ENCODE measurements at places on chromosomes 3 and 15.

DNA sequence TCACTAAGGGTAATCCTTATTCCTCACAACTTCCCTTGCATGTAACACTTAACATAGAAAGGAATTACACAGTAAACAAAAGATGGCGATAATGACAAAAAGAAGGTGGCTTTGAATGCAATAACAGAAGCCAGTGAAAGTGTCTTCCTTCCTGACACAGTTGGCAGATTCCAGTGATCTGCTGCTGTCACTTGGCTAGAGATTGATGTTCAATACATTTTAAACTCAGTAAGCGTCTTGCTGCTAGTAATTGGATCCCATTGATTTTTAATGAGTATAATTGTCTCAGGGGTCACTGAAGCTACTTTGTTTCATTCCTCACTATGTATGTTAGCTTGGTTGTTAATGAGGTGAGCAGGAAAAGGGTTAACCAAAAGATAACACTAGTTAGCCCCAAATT lies 692.7 kb downstream of the NTRK3 start:
- no peak for DNase-seq

- no peak for DNase-seq
These were observed 24.0 kb upstream of the TMCC1 start for GRCh38 chr3:129917423-129918007.

GRCh38 chr15:101112336-101113113 lies 139.3 kb downstream of the CHSY1 start:
- no peak for DNase-seq

- DNase-seq = no peak
These were observed 192.8 kb upstream of the RORA start for GRCh38 chr15:61421938-61422337.

DNA sequence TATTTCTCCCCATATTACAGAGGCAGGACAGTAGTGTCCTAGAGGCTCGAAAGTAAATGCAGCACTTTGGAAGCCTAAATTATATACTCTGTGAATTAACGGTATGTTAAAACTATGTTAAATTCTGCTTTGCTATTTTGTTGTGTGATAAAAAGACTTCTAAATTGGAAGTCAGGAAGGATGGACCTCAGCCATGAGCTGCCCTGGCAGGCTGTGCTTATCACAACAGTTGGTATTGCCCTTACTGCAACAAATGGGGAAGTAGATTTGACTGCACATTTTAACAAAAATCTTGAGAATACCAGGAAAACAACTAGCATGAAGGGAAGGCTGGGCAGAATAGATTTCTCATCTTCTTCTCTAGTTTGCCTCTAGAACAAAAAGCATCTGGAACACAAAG lies 706.6 kb downstream of the SI start:
- no peak for DNase-seq

- no peak for DNase-seq
These were observed 89.7 kb upstream of the PROK2 start for GRCh38 chr3:71874618-71875017.

- no peak for DNase-seq
These were observed 3.9 kb upstream of the CXCR6 start for GRCh38 chr3:45939341-45939771.

DNA sequence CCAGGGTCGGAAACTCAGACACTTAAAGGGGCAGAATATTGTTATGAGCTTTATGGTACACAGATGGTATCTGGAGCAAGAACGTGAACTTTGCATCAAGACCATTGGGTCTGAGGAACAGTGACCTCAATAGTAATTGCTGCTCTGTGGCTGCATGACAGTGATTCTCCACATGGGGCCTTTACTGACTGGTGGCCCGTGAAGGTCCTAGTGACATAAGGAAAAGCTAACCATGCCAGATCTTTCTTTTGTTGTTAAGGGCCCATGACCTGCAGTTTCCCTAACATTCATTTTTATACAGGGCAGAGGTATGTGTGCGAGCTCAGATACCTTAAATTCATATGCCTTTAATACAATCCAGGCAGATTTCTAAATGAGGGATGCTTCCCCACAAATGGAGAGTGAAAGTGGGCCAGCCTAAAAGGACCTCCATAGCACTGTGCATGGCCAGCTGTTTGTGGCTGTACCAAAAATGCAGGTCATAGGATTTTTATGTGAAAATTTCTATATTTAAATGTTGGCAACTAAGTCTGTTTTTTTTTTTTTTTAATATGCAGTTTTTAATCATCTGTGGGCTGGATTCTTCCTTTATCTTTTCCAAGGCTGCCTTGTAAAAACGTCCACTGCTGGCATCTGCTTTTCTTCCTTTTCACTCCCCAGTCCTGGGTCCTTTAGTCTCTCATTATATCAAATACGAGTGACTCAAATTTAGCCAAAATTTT lies 188.0 kb upstream of the IL12A start:
- DNase-seq = no peak

- no peak for DNase-seq
These were observed 127.7 kb downstream of the IL1RAP start for GRCh38 chr3:190641564-190641963.

DNA sequence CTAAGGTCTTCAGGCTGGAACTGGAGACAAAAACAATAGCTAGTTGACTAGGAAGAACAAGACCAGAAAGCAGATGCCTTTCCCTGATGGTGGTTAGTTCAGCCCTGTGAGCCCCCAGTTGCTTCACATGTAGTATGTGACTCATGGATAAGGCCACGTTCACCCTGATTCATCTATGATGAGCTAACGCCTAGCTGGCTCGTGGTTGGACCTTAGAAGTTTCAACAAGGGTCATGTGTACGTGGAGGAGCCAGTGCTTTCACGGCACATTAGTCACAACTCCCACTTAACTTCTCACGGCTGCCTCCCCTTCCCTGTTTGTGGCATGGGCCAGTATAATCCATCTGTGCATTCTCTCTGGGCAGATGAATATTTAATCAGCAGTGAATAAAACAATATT lies 20.6 kb downstream of the COL8A1 start:
- DNase-seq = no peak

DNA sequence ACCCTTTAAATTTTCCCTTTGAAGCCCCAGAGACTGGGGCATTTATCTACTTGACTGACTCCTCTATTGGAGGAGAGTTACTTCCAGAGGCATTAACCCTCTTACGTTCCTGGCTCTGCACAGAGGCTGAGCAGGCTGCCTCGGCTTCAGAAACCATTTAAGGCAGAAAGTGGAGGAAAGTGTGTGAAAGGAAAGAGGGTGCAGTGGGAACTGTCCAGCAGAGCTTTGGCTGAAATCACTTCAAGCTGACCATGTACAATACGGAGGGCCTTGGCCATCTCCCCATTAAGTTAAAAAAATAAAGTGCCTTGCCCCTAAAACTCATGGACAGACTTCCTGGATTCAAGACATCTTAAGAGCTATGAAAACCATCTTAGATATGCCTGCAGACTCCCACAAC lies 238.7 kb downstream of the SV2B start:
- DNase-seq = no peak

DNA sequence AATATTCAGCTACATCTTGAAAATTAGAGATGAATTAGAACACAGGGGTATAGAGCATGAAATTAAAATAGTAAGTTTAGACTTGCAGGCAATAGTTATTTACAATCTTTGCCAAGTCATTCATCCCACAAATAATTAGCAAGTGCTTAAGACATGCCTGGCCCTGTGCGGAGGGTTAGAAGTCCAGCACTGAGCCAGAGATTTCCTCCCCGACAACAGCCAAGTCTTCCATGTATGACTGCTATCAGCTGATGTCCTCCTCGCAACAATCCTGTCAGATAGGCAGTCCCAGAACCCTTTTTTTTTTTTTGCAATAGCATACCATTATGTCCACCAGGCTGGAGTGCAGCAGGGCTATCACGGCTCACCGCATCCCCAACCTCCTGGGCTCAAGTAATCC lies 14.6 kb downstream of the SIN3A start:
- no peak for DNase-seq

DNA sequence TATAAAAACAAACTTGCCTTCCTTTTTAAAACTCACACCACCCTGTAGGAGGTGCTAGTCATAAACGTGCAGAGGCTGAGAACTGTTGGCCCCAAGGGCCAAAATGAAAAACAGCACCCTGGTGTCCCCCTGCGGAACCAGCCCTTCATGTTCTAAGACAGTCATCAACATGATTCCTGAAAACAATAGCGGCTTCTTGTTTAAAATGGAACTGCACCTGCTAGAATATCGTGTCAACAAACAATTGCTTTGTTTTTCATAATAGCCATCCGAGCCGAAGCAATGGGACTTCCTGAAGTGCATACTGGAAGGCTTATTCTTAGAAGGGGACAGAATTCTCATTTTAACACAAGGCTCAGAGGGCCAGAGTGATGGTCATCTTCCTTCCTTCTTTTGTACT lies 43.7 kb downstream of the MECOM start:
- DNase-seq = no peak

DNA sequence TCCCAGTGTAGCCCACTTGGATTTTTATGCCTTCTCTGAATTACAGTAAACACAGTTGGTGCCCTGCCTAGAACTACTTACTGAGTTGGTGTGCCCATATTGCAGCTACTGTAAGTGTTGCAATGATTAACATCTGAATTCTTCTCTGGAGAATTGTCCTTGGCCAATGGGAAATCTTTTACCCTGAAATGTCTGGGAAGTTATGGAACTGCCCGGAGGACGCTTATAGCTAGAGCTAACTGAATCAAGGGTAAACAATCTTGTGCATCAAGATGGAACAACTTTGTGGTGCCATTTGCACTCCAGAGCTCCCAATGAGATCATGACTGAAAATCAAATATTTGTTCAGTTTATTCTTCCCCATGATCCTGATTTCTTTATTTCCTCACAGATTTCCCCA lies 246.7 kb upstream of the CBLB start:
- DNase-seq = no peak

DNA sequence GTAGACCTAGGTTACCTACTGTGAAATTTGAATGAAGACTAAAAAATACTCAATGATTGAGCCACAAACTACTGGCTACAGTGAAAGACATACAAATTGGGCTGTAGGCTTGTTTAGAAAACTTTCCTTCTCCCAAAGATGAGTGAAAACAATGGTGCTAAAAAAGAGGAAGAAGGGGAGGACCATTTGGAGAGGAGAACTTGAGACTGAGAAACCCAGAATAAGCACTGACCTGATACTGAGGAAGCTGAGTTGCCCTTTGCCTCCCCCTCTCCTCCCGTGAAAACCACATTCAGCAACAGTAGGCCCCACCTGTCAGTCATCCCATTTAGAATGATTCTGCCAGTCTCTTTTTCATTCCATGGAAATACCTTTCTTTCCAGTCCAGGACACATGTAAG lies 484.0 kb upstream of the TGFBR2 start:
- DNase-seq = no peak

DNA sequence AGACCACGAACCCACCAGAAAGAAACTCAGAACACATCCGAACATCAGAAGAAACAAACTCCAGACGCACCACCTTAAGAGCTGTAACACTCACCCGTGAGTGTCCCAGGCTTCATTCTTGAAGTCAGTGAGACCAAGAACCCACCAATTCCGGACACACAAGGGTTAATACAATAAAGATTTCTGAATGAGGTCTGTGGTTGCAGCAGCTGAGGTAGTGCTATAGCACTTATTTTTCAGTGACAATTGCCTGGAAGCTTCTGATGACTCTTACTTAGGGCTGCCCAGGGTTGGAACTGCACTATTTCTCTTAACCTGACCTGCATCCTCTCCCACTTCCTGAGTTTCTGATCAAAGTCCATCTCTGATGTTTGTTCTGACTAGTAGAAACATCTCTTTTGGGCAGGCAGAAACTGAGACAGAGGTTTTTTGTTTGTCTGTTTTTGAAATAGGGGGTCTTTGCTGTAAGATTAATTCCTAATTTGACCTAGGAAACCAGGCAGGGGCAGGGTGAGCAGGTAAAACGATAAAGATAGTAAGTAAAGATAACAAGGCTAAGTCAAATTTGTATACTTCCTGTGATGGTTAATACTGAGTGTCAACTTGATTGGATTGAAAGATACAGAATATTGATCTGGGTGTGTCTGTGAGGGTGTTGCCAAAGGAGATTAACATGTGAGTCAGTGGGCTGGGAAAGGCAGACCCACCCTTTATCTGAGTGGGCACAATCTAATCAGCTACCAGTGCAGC lies 169.1 kb downstream of the GAP43 start:
- DNase-seq = no peak

DNA sequence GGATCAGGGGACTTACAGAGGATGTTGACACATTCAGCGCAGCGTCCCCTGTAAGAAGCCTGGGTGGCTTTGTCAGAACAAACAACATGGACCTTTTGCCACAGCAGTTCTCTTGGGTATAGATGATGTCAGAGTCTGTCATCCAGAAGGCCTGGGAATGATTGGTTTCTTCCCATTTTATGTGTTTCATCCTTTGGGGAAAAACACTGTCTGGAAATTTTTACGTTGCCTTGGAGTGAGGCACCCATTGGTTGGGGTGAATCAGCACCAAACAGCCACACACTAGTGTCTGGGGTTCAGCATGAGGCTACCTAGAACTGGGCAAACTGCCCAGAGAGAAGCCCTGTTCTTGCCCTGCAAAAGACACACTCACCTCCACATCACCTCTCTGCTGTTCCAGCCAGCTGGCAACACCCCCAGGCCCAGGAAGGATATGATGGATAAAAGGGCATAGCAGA lies 123.0 kb downstream of the FAM43A start:
- no peak for DNase-seq

DNA sequence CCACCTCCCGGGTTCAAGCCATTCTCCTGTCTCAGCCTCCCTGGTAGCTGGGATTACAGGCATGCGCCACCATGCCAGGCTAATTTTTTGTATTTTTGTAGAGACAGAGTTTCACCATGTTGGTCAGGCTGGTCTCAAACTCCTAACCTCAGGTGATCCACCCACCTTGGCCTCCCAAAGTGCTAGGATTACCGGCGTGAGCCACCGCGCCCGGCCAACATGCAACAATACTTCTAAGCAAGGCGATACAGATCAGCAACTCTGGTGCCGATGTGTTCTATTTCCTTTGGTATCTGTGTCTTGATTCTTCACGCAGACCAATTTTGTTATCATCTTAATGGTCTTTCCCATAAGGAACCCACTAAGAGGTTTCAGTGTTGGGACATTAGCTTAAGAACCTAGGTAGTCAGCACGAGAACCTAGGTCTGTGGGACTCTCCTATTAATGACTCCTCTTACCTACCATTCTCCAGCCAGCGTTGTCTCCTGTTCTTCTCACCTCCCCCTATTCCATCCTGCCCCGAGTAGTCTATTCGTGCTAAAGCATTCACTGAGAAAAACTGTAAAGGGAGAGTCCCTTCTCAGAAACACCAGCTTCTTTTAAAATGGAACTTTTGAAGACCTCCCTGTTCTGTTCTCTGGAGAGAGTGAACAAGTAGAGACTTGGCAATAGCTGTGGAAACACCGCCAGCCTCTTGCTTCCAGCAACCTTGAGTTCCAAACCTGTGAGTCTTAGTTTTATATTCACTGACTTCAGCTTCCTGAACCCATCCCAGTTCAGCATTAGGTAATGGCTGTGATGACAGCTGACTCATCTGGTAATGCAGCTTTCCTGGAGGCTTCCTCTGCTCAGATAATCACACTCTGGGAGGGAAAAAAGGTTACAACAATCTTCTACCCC lies 61.2 kb downstream of the TSC22D2 start:
- no peak for DNase-seq

- DNase-seq = no peak
These were observed 345.0 kb downstream of the GRM7 start for GRCh38 chr3:7205962-7206361.
